ENCODE measurements at places on chromosomes 6 and 20. TPM values are rescaled to one million over a fixed set of nuclear protein-coding genes. Genes with fewer than 3 reads are reported as not detected.

Gene SLC2A10
- total RNA-seq: 5.4 TPM

Gene C6orf163
- 0.26 TPM for total RNA-seq

Gene BPI
- not detected for total RNA-seq

Gene ZBP1
- total RNA-seq: not detected

Gene OXT
- not detected for total RNA-seq

Gene SLC22A7
- total RNA-seq: not detected

Gene LAMP5
- 1.0 TPM for total RNA-seq

Gene ZNF311
- total RNA-seq: 0.13 TPM

Gene BANF2
- total RNA-seq: not detected

Gene SRMS
- not detected for total RNA-seq

Gene BHLHE23
- not detected for total RNA-seq

Gene SIRPG
- not detected for total RNA-seq

Gene MTO1
- total RNA-seq: 24.5 TPM

Gene EPB41L1
- total RNA-seq: 22.4 TPM

Gene C20orf96
- 1.7 TPM for total RNA-seq

Gene OPN5
- not detected for total RNA-seq

Gene SLC24A3
- under 0.01 TPM for total RNA-seq

Gene PAX1
- total RNA-seq: not detected

Gene PXT1
- total RNA-seq: under 0.01 TPM

Gene MDFI
- 56.9 TPM for total RNA-seq

Gene CLPSL2
- not detected for total RNA-seq
